ENCODE measurements at places on chromosomes 3 and 15.

GRCh38 chr3:45105855-45106671, 40.1 kb downstream of the CDCP1 start:
- DNase-seq = no peak

GRCh38 chr3:55711646-55712045, 224.5 kb upstream of the WNT5A start:
- no peak for DNase-seq

GRCh38 chr15:80478075-80478474, 73.9 kb downstream of the ARNT2 start:
- DNase-seq = no peak

- peak; percentile 90 for DNase-seq
Measured at GRCh38 chr15:45166834-45167630, 20.7 kb downstream of the SHF start.

GRCh38 chr15:33985287-33985686, 17.0 kb downstream of the CHRM5 start:
- DNase-seq = no peak

- DNase-seq = no peak
Measured at GRCh38 chr3:47251689-47252088, 30.9 kb downstream of the KIF9 start.

- peak; percentile 58 for DNase-seq
Measured at GRCh38 chr3:155745795-155746550, 1.1 kb upstream of the PLCH1 start.

DNA sequence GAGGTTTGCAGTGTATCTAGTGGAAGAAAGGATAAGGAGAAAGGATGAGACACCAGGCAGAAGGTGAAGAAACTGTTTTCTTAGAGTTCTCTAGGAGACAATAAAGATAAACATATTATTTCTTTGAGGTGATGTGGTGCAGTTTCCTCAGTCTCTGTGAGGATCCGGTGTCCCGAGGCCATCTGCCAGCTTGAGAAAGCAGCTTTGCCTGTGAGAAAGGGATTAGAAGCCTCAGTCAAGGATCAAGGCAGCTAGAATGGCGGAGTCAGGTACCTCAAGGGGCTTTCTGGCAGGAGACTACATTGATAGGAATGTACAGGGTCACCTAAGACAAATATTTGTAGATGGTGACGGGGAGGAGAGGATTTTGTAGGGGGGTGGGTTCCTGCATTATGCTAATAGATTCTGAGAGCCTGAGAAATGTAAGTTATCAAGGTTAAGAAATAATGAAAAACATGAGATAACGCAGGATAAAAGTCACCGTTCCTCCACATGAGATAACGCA, 103.9 kb upstream of the MB21D2 start:
- DNase-seq = no peak

DNA sequence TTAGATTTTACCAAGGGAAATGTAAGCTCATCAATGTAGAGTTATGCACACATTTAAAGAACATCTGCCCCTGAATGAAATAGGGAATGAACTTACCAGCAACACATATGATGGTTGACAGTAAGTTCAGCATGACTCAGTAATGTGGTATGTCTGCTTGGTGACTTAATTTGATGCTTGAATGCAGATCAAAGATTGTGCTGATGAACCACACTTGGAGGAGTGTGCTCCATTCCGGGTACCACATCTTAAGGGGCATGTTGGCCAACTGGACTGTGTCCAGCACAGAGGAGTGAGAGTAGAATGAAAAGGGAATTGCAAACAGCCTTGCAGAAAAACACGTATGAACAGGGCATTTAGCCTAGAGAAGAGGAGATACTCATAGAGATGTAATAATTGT, 171.0 kb upstream of the RARB start:
- DNase-seq = no peak

GRCh38 chr3:16761571-16761970, 123.2 kb upstream of the PLCL2 start:
- no peak for DNase-seq

DNA sequence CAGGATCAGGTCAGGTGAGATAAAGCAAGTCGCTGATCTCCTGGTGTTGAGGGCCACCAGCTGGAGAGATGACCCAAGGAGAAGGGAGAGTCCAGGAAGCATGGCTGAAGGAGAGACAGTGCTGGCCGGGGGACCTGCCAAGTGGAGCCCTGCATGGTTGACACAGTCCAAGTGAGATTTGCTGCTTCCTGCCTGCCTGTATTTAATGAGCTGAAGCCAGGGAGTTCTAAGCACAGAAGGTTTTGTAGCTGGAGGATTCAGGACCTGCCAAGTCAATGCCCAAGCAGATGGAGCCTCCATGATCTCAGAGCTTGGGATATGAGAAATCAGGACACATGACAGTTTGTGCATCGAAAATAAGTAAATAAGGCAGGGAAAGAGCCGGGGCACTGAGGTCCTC, 125.6 kb downstream of the SRGAP3 start:
- no peak for DNase-seq

- DNase-seq = no peak
Measured at GRCh38 chr15:51229907-51230330, 108.5 kb downstream of the CYP19A1 start.

- DNase-seq = no peak
Measured at GRCh38 chr3:173825730-173826129, 428.2 kb downstream of the NLGN1 start.

GRCh38 chr3:128489927-128490649, 2.9 kb downstream of the GATA2 start:
- DNase-seq = peak; percentile 64

DNA sequence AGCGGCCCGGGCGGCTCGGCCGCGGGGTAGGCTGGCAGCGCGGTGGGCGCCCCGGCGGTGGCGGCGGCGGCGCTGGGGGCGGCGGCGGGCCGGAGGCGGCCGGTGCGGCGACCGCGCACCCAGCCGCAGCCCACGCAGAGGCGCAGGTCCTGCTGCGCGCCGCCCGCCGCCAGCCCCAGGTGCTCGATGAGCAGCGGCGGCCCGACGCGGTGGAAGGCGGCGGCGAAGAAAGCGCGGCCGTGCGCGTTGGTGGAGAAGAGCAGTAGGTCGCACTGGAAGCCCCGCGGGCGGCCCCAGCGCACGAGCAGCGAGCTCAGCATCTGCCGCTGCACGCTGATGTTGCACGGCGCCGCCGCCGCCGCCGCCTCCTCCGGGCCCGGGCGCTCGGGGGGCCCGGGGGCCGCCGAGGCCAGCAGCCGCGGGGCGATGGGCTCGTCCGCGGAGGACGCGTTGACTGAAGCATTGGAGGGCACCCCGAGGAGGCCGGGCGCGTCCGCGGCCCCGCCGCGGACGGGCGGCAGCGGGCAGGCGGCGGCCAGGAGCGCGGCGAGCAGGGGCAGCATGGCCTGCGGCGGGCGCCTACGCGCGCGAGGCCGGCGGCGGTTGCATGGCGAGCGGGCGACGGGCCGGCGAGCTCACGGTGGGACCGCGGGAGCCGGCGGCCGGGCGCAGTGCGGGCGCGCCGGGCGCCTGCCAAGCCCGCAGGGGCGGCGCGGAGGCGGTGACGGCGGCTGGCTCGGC, 452 bp downstream of the TMEM158 start:
- peak; percentile 40 for DNase-seq

- no peak for DNase-seq
Measured at GRCh38 chr3:152209060-152209459, 59.7 kb upstream of the MBNL1 start.

DNA sequence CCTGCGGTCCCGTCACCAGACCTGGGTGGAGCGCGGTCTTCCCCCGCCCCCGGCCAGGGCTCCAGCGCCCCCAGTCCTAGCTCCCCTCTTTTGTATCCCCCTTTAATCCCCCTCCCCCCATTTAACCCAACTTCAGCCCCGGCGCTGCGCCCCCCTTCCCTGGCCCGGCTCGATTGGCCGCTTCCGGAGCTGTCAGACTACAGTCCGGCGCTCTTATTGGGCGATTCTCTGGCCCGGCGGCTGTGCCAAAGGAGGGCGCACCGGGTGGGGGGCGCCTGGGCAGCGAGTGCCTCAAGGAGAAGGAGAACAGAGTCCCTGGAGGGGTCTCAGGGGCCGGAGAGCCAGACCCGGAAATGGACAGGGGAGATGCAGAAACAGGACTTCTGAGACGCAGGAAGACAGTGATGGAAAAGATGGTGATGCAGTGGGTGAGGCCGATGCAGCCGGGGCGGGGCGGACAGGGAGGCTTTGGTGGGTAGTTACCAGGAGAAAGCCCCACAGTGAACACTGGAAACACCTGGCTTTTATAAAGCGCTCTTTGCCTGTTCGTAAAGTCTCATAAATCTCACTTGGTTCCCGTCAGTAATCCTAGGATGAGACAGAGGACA, 1.2 kb upstream of the ADCY5 start:
- DNase-seq = peak; percentile 63

- peak; percentile 58 for DNase-seq
Measured at GRCh38 chr15:95326431-95327182, 1003.9 kb upstream of the NR2F2 start.

GRCh38 chr15:52667597-52667996, 11.6 kb downstream of the ATOSA start:
- no peak for DNase-seq

GRCh38 chr15:31359702-31360111, 33.1 kb downstream of the KLF13 start:
- no peak for DNase-seq

- DNase-seq = no peak
Measured at GRCh38 chr3:45057557-45057956, 31.5 kb downstream of the CLEC3B start.

GRCh38 chr3:155553780-155554179, 191.1 kb downstream of the PLCH1 start:
- DNase-seq = no peak

GRCh38 chr3:10552631-10552943, 47.2 kb upstream of the ATP2B2 start:
- DNase-seq = no peak

GRCh38 chr3:146280864-146281263, 30.0 kb upstream of the PLSCR4 start:
- DNase-seq = no peak

Data from WTC11 (cell line).